GM12892 (cell line): ENCODE measurements at places on chromosomes 1 and 21.

- DNase-seq, result no peak
Observed at GRCh38 chr1:207316622-207317391, 4.7 kb upstream of the CD55 start.

DNA sequence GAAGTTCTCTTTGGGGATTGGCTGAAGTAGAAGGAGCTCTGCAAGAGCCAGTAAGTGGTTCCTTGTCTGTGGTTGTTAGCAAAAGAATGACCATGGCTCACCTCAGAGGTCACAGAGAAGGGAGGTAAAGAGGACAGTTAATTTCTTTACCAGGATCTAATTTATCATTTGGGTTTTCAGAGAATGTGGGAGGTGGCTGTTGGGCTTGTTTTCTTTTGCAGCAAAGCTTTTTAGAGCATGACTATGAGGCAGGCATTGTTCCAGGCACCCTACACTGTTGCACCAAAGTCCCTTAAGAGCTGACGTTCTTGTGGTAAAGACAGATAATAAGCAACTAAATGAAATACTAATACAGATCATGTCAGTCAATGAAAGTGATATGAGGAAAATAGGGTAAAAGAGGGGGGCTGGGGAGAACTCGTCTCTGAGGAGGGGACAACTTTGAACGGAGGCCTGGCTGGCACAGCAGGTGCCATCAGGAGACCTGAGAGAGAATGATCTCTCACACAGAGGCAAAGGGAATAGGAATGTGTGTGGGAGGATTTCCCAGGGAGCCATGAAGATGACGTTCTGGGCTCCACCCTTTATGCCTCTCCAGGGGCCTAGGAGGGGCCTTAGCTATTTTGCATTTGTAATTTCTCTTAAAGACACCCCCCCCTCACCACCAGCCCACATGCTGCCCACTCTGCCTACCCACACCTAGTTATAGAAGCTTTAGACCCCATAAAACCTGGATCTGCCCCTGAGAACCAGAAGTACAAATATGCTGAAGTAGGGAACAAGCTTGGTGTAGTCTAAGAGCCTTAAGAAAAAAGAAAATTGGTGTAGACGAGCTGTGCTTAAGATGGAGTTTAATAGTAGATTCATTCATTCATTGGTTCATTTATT, 177.5 kb downstream of the ROR1 start:
- no peak for DNase-seq

- DNase-seq, result no peak
Observed at GRCh38 chr1:6130036-6130435, 50.1 kb downstream of the CHD5 start.

GRCh38 chr1:77120950-77121349, 98.3 kb downstream of the PIGK start:
- DNase-seq, result no peak

GRCh38 chr1:43425045-43425444, 28.7 kb downstream of the HYI start:
- DNase-seq, result no peak
